ENCODE measurements at places on chromosomes 7 and 10. TPM values are rescaled to one million over a fixed set of nuclear protein-coding genes. Genes with fewer than 3 reads are reported as not detected.

The NME8 gene
- total RNA-seq = not detected

The CRTAC1 gene
- not detected for total RNA-seq

The ZNF282 gene
- 21.7 TPM for total RNA-seq

The CLCN1 gene
- not detected for total RNA-seq

The ADCYAP1R1 gene
- total RNA-seq = not detected

The LRRN3 gene
- not detected for total RNA-seq

The BMPER gene
- not detected for total RNA-seq

The LRRC61 gene
- total RNA-seq = 10.7 TPM

The AOC1 gene
- not detected for total RNA-seq

The SLC18A3 gene
- total RNA-seq = not detected

The VAX1 gene
- total RNA-seq = not detected

GRCh38 chr7:158362001-158362400 is 225.6 kb downstream of the PTPRN2 start:
- DNase-seq = no peak

DNA sequence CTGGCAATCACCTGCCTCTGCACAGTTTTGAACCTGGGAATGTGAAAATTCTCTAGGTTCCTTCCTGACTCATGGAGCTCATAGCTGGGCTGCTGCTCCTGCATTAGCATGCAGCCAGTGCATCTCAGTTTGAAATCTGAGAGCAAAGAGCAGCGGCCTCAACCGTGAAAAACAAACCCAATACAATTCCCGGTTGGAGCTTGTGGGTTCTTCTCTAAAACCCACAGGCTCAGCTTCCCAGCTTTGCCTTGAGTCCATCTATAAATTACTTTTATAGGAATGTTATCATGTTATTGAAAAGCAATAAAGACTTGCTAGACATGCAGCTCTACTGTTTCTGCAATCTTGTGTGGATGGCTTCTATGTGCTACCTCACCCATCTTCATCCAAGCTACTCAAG is 191.7 kb downstream of the CXCL12 start:
- no peak for DNase-seq

DNA sequence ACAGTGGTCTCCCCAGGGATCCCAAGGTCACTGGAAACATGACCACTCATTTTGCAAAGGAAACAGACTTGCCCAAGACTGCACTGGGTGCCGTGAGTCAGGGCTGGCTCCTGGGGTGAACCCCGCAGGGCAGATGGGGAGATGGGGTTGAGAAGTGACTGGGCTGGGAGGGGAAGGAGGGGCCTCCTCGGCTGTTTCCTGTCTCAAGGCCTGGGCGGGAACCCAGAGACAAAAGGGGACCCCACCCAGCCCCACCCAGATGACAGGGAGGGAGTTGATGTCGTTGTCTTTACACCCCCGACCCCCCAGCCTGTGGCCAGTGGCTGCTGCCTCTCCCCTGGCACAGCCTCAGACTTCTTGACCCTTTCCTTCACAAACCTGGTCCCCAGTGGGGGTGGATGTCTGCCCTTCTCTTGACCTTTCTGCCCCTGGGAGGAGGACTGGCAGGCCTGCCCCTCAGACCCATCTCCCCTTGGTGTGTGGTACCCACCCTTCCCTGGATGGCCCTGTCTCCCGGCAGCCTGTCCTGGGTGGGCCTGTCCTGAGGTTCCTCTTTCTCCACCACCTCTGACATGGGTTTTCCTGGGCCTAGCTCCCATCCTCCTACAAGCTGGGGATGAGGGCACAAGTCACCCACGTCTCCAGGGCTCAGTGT is 1.4 kb downstream of the MYO1G start:
- DNase-seq = no peak

- no peak for DNase-seq
Measured at GRCh38 chr10:77004917-77005564, 632.6 kb downstream of the KCNMA1 start.

DNA sequence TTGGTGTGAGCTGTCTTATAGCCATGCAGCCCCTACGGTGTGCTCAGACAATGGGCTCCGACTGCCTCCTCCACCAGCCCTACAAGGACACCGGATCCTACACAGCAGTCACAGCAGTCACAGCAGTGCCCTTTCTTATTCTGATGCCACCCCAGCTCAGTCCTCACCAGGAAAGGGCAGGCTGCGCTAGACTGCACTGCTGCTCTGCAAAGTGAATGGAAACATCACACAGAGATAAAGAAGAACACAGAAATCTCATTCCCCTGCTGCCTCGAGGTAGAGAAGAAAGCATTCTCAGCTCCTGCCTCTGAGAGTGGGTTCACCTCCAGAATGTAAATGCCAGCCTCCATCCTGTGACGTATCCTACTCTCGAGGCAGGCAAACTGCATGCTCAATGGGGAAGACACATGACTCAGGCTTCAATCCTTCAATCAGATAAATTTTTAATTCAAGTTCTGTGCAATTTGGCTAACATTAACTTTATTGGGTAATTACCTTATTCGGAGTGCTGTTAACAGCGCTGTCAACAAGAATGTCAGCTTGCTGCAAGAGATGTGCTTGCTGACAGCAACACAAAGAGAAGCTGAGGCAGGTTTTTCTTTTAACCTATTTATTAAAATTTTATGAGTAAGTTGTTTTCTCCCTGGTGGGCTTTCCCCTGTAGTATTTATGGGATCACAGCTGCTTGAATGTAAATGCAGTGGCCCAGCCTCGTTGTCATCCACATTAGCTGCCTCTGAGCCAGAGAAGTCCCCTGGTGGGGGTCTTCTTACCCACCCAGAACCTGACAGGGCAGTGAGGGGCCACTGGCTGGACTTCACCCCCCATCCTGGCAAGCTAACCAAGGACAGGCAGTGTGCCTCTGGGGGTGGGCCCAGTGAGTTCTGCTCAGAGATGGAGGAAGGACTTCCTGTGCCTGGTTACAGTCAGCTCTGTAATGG is 241.3 kb upstream of the KMT2E start:
- no peak for DNase-seq

DNA sequence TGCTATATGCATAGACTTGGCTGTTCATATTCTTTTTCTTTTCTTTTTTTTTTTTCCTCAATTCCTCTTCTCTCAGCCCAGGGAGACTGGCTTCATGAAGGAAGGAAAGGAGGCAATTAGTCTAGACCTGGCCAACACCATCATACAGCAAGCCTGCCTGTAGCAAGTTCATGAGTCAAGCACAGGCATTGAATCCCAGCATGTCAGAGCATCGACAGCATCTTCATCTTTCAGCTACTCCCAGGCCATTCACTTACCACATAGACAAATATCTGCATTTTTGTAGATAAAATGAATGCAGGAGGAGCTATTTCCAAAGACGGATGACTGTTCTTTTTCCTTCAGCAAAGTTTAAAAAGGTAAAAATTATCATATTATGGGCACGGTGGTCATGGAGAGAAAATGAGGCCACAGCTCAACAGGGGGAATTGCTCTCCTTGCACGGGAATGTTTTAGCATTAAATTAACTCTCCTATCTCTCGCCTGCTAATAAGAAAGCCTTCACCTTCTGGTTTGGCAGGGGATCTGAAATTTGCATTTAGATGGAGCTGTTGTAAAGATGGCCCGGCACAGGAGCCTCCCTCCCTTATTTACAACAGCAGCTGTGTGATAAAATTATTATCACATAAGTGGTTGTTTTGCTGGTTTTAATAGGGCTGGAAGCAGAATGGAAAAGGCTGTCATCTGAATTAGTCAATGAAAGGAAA is 626.5 kb upstream of the AUTS2 start:
- no peak for DNase-seq

DNA sequence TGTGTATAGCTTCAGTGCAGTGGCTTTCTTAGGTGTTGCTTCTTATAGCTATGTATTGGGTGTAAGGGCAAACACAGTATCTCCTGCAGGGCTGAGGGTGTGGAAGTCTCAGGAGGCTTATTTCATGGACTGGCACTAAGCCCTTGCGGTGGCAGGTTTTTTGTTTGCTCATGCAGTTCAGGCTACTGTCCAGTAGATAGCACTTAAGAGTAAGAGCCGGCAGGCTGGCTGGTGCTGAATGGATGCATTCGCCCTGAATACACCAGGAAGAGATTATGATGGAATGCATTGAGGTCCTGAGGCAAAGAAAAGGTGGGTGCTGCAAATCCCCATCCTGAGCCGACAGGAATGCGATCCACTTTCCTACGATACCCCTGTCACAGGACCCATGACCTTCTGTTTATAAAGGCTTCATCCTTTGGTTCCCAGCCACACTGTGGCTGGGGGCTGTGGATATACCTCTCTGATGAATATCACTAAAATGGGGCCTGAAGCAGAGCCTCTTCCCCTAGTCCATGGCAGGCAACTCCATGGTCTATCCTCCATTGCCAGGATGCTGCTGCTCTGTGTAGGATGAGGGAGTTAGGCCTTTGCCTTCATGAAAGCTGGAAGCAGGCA is 44.9 kb downstream of the ANXA8 start:
- no peak for DNase-seq

DNA sequence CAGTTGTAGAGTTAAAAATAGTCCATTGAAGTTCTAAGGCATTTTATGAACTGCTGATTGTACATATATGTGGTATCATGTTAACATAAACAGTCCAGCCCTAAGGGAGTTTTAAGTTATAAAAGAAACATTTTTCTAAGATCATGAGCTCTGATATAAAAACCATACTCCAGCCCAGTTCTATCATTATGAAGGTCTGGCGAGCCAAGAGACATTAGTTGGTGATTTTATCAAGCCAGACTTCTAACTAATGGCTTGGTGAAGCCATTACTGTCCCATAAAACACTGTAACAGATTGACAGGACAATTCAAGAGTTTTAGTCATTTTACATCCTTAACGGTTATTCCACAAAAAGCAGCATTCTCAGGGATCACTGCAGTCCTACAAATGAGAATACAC is 221.6 kb downstream of the RNLS start:
- no peak for DNase-seq

DNA sequence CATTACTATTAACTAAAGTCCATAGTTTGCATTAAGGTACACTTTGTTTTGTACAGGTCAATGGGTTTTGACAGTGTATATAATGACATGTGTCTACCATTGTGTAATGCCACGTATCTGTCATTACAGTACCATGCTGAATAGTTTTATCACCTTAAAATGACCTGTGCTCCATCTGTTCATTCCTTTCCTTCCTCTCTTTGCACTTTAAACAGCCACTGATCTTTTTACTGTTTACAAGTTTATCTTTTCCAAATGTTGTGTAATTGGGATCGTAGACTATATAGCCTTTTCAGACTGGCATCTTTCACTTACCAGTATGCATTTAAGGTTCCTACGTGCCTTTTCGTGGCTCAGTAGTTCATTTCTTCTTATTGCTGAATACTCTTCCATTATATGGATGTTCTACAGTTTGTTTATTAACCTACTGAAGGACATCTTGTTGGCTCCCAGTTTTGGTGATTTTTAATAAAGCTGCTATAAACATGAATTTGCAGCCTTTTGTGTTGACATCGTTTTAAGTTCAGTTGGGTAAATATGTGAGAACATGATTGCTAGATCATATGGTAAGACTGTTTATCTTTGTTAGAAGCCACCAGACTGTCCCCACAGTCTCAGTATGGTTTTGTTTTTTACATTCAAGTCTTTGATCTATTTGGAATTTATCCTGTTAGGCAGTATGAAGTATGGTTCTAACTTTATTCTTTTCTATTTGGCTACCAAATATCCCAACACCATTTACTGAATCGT is 24.7 kb downstream of the STAM start:
- no peak for DNase-seq

GRCh38 chr10:112784022-112784461 is 166.0 kb upstream of the TCF7L2 start:
- no peak for DNase-seq

- DNase-seq = no peak
Measured at GRCh38 chr10:112519133-112519761, 72.2 kb downstream of the VTI1A start.

DNA sequence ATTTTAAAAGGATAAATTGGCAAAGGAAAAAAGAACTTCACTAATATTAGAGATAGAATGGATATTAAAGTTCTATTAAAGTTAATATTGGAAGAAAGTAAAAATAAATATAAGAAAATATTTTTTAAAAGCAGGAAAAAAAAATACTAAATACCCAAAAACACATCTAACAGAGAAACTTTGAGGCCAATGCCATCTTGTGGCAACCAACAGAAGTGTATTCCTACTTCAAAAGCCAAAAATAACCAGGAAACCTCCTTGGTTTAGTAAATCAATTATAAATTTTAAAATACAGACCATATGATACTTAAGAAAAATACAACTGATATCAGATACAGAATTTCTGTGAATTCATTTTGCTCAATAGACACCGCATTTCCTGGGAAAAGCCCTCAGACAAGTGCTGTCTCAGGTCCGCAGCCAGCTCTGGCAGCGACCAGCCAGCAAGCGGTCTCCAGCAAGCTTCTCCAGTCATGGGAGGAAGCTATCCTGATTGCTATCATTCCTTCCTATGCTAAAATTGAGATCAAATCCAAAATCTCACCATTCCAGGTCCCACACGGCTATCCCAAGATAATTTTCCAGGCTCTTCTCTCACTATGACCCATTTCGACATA is 65.3 kb downstream of the LMBR1 start:
- DNase-seq = no peak

DNA sequence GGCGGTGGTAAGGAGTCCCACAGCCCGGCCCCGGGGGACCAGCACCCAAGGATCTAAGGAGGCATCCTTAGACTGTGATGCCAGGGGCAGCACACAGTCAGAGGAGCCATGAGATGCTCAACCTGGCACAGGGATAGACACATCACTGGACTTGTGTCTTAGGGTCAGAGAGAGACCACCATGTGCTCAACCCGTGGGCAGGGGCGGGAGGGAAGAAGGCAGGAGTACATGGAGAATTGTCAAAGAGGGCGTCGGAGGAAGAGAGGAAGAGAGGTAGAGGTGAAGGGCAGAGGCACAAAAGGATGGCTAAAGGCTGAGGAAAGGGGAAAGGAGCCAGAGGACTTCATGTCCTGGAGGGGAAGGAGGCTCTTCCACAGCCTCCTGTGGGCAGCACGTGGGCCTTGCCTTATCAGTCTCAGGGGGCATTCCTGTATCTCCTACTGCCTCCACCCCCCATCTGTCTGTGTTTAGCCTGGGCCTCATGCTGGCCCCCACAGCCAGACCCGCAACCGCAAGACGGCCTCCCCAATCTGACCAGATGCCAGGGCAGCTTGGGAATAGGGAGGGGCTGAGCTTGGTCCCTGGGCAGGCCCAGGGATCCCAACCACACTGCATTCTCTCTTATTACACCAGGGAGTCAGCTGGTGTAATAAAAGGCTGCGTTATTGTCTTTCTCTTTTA is 2.2 kb downstream of the ADCY1 start:
- DNase-seq = no peak

DNA sequence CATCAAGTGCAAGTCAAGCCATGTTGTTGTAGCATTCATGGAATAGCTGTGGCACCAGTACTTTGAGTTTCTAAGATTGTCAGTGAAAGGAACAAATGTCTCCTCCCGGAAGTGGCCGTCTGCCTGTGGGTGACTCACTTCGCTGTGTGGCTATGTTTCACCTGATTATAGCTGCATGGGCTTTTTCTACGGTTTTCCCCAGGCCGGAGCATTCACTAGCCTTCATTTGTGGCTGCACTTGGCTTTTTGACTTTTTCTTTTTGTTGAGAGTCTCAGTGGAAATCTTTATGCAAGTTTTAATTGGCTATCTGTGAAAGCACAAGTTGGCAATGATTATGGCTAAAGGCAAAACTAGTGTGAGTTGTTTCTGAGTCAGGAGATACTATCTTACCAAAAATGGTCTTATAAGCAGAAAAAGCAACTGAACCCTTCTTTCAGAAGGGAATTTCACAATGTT is 35.0 kb downstream of the SRI start:
- DNase-seq = no peak

Data from activated B cell treated with CpG ODN at 0.5 μM for 24 hours (primary cell).